ENCODE measurements at places on chromosomes 5 and 9.

DNA sequence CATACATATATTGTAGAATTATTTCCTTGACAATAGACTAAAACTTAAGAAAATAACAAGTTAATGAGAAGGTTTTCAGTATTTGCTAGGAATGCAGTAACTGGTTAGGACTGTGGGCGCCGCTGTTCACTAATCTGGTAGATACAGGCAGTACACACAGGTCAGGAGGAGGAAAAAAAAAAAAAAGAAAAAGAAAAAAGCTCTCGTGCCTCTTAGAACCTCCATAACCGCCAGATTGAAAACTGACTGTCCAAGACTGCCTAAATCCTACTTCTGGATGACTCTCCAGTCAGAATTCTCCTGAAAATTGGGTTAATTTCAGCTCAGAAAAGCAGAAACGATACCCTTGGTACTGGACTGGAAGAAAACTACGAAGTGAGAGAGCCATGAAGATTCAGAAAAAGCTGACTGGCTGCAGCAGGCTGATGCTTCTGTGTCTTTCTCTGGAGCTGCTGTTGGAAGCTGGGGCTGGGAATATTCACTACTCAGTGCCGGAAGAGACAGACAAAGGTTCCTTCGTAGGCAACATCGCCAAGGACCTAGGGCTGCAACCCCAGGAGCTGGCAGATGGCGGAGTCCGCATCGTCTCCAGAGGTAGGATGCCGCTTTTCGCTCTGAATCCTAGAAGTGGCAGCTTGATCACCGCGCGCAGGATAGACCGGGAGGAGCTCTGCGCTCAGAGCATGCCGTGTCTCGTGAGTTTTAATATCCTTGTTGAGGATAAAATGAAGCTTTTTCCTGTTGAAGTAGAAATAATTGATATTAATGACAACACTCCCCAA is at the start of gene PCDHGA1:
Gene PCDHGA1 (plus strand): TSS at position 216 of the 782 bp plus-strand sequence.
- DNase-seq, result peak; percentile 42

GRCh38 chr9:77810637-77811119 is 162.6 kb upstream of the GNA14 start:
- no peak for DNase-seq

DNA sequence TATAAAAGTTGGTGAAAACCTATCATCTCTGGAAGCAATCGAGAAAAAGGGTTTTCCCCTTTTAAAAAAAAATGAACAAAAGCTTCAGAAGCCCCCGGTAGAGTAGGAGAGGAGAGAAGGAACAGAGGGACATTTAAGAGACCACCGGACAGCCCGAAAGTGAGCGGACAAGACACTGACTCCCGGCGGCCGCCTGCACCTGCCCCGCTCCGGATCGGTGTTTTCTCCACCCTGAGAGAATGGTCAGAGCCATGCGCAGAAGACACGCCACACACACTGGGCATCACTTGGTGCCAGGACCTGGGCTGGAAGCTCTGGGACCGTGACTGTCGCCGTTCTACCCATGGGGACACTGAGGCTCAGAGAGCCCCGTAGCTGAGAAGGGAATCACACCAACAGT is 61.6 kb upstream of the SARDH start:
- no peak for DNase-seq

DNA sequence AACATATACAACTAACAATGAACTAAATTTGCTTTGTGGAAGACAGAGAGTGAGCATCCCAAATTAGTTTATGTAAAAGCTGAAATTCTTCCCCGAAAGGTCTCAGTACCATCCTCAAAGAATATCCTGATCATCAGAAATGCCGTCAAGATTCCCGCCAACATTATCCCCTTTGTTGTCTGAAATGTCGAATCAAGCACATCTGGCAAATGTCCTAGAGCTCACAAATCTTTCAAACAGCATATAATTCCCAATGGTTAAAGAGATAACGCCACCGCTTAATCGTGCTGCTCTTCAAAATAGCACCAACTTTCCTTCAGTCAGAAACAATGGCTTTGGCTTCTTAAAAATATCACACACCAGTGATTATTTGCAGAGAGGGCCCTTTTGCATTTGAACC is 23.8 kb downstream of the MORN5 start:
- DNase-seq, result no peak

- no peak for DNase-seq
Measured at GRCh38 chr9:119810645-119811429, 441.6 kb upstream of the BRINP1 start.
